Foreskin keratinocyte (primary cell): ENCODE measurements at places on chromosomes 3 and 15.
A peak's percentile ranks its signal among the peaks of the same experiment; 100 is the strongest.

DNA sequence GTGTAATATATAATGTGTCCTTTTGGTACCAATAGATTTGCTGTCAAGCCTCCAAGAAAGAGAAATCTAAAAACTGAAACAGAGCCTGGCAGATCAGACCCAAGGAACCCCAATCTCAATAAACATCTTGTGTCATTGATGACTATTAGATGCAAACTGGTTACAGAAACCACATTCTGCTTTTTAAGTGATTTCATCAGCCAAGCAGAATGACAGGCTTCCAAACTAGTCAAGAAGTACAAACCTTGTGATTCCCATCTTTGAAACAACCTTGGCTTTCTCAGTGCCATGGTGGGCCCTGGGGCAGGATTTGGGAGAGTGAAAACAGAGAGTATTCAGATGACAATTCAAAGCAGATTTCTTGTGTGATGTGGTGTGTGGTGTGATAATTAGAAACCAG lies 45.6 kb upstream of the STRIT1 start:
- DNase-seq = no peak

DNA sequence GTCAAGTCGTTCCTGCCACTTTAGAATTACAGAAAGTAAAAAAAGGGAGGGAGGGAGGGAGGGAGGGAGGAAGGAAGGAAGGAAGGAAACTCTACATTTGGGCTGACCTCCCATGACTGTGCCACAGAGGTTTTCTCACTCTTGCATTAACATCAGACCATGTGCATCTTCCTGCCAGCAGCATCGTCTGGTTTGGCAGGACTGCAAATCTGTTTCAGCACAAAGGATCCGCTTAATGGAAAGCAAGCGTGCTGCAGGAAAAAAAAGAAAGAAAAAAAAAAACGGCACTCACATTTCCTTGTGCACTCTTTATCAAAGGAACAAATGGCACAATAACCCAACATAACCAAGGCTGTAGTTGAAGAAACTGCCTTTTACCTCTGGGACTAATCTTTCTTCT lies 148.8 kb upstream of the HES1 start:
- DNase-seq = no peak

GRCh38 chr3:126850370-126851085 lies 132.4 kb upstream of the PLXNA1 start:
- no peak for DNase-seq

- DNase-seq = no peak
Observed at GRCh38 chr15:65377976-65378366, at the start of gene IGDCC3. TSS of gene IGDCC3 (minus strand) at chr15:65378002. CDS start at chr15:65377788, 214 bp downstream.

- DNase-seq = no peak
Observed at GRCh38 chr3:18044971-18045880, 302.8 kb upstream of the TBC1D5 start.

- no peak for DNase-seq
Observed at GRCh38 chr15:26038693-26039092, 175.6 kb upstream of the ATP10A start.

DNA sequence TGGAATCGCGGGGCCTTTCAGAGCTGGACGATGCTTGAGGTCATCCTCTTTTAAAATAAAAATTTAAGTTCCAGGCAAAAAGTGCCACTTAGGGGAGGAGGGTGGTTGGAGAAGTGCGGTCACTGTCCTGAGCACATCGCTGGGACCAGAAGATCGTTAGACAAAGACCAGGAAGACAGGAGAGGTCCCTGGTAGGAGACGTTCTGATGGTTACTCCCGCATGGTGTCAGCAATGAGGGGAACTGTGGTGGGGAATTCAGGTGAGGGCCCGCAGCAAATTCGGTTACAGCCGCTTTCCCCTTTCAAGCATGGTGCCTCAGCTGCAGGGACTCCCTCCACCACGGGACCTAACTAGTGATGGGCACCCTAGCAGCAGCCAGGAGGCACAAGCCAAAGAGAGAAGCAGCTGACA lies 1.0 kb upstream of the ISY1 start:
- peak; percentile 15 for DNase-seq

- DNase-seq = no peak
Observed at GRCh38 chr15:59244337-59244736, 37.7 kb downstream of the LDHAL6B start.

- DNase-seq = no peak
Observed at GRCh38 chr3:192259661-192260060, 467.7 kb downstream of the FGF12 start.

GRCh38 chr15:39778021-39778420 lies 4.6 kb downstream of the FSIP1 start:
- DNase-seq = no peak

DNA sequence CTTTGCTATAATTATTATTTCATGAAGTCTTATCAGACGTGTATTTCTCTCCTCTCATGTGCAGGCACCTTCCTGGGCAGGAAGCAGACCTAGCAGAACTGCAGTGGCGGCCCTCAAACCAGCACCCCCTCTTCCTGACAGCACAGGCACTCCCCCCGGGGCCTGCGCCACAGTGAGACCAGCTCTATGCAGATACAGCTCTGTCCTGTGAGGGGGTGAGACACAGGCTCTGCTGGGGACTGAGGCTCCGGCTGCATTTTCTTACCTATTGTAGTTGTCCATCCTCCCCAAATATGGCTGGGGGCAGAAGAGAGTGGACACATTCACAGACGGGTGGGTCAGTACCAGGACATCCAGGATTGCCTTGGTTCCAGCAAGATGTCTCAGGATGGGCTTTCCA lies 5.0 kb downstream of the CISH start:
- no peak for DNase-seq
